ENCODE measurements at places on chromosomes 2 and 18.

GRCh38 chr18:41326311-41326710, 628.7 kb upstream of the PIK3C3 start:
- DNase-seq: no peak

DNA sequence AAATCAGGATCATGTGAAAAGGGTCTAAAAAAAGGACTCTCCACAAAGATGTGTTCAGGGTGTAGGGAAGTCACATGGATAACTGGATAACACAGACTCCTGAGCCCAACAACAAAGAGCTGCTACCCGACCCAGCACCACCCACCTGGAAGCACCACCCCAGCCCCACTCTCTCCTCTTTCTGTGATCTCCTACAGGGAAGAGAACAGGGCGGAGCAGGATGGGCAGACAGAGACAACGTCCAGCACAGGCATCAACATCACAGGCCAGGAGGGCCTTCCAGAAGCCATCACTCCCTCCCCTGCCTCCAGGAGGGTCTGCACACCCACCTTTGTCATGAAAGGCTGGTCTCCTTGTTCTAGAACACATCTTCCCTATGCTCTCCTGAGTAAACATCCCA, 1.3 kb upstream of the CIB4 start:
- DNase-seq: no peak

- DNase-seq: no peak
These were observed 33.4 kb upstream of the SERPINB7 start for GRCh38 chr18:63741769-63742168.

DNA sequence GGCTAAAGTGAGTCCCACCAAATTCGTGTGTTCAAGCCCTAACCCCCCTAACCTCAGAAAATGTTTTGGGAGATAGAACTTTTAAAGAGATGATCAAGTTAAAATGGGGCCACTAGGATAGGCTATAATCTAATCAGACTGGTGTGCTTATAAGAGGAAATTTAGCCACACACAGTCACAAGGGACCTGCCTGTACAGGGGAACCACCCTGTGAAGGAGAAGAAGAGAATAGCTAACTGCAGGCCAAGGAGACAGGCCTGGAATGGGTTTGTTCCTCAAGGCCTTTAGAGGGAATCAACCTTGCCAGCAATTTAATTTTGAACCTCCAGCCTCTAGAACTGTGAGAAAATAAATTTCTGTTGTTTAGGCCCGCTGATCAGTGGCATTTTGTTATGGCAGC, 36.0 kb upstream of the TANK start:
- DNase-seq: no peak

GRCh38 chr2:230737791-230738226, 25.2 kb downstream of the CAB39 start:
- no peak for DNase-seq

- no peak for DNase-seq
These were observed 41.2 kb downstream of the CCDC68 start for GRCh38 chr18:54918060-54918459.

- DNase-seq: no peak
These were observed 20.8 kb downstream of the TLK1 start for GRCh38 chr2:171139860-171140259.

GRCh38 chr18:14781671-14782070, 33.7 kb downstream of the ANKRD30B start:
- no peak for DNase-seq

DNA sequence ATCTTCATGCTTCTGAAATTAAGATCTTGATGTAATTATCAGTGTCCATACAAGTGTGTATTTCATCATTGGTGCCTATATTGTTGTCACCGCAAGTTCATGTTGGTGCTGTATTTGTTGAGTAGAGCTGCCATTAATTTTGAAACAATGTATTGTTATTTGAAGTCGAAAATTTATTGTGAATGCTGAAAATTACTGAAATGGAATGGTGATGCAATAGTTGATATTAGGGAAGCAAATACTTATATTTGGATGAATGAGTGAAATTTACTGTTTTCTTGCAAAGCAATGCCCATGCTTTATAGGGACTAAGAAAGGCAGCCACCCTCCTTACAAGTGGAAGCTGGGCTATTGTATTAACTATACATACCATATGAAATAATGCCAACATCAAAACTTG, 41.6 kb downstream of the SERPINB8 start:
- no peak for DNase-seq

GRCh38 chr2:5236249-5236648, 455.9 kb upstream of the SOX11 start:
- DNase-seq: no peak

DNA sequence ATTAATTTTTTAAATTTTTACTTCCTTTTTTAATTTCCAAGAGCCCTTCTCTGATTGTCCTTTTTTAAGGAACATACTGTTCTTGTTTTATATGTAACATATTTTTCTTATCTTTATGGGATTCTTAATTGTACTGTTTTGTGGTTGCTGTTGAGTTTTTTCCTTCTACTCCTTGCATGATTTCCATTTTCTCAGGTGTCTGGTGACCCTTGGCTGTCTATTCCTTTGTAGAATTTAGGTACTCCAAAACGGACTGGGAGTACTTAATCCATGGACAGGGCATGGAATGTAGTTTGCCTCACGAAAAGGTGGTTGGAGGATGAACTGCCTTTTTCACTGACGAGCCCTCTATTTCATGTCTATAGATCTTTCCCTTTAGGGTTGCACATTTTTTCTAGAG, 26.6 kb downstream of the TWSG1 start:
- DNase-seq: no peak

DNA sequence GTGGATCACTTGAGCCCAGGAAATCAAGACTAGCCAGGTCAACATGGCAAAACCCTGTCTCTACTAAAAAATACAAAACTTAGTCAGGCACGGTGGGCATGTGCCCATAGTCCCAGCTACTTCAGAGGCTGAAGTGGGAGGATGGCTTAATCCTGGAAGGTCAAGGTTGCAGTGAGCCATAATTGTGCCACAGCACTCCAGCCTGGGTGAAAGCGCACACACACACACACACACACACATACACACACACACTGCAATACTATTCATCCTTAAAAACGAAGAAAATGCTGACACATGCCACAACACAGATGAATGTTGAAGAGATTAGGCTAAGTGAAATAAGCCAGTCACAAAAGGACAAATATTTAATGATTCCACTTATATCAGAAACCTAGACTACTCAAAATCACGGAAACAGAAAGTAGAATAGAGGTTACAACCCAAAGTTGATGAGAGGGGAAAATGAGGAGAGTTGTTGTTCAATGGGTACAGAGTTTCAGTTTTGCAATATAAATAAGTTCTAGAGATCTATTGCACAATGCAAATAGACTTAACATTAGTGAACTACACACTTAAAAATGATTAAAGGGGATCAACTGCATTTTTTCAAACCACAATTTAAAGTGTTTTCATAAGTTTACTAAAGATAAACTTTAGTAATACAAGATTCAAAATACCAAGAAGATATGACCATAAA, 114.5 kb downstream of the USP34 start:
- no peak for DNase-seq

DNA sequence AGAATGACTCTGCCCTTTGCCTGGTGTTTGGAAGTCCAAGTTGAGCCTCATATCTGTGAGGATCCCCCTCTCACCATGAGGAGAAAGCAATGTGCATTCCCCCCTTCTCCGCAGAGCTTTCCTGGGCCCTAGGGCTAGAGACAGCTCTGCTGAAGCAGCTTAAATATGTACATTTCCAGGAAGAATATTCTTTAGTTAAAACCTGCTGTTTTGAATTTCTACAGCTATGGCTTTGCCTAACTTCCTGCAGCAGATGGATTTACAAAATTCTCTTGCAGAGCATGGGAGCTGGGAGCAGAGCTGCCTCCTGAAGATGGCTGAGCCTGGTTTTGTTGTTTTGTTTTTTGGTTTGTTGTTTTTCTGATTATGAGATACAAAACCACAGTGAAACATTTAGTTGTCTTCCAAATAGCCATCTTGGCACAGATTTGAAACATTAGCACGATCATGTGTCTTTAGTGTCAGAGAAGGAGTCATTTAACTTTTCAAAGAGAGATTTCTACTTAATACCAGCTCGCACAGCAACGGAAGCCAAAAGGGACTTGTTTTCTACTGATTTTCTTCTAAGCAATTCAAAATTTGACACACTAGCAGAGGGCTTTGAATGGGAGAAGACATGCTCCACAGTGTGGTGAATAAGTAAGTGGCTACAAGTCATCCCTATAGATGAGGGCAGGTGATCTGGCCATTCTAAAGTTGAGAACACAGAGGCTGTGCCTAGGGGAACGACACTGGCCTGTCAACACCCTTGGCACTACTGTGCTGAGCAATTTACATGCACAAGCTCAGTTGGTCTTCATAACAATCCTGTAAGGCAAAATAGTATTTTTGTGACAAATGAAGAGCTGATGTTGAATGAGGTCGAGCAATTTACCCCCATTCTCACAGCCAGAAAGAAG, 222.6 kb downstream of the MREG start:
- no peak for DNase-seq

- no peak for DNase-seq
These were observed 379.6 kb downstream of the FBXO15 start for GRCh38 chr18:73768043-73768442.

- DNase-seq: no peak
These were observed 29.4 kb upstream of the RTTN start for GRCh38 chr18:70234667-70235459.

GRCh38 chr18:69780851-69781250, 166.8 kb downstream of the CD226 start:
- DNase-seq: no peak

- DNase-seq: no peak
These were observed 63.4 kb upstream of the ADAM23 start for GRCh38 chr2:206379886-206380285.

- no peak for DNase-seq
These were observed 76.9 kb upstream of the RIT2 start for GRCh38 chr18:43192408-43192807.

DNA sequence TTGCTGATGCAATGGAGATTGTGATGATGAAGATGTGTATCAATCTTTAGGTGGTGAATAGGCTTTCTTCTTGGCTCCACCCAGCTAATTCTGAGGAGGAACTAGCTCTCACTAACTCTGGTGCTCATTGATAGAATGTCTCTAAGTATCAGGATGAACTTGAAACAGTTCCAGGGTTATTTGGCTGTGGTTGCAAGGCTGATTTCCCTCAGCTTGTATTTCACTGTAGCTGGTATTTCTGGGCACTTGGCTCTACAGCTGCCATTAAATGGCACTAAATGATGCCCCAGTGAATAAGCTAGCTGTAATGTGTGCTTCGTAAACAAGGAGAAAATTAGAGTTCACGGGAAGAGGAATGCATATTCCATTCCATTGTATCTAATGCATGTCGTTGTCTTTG, 241.2 kb downstream of the RPIA start:
- DNase-seq: no peak

- DNase-seq: peak; percentile 19
These were observed 158.5 kb upstream of the SH3BP4 start for GRCh38 chr2:234793212-234793785.

DNA sequence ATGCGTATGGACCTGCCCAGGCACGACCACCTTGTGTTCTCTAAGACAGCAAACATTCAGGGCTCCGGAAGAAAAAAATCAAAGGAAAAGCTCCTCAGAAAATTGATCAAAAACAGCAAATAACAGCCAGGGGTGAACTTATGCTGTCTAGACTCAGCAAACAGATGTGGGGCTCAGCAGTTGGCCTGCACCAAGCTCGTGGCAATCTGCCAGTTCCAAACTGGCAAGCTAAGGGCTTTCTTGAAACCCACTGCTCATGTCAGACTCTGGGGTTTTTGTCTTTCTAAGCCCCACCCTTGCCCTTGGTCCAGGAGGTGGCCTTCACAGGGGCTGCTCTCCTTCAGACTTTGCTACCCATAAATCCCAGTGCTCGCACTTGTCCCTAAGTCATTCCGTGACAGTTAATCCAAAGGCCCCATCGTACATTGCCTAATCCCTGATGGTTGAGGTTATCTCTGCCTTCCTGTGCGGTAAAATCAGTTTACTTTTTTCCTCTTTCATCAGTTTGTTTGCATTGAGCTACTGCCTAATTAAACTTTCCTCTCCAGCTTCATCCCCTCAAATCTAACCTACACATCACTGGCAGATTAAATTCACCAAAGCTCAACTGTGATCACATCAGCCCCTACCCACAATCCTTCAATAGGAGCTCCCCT, 408.0 kb downstream of the LRATD1 start:
- DNase-seq: no peak

DNA sequence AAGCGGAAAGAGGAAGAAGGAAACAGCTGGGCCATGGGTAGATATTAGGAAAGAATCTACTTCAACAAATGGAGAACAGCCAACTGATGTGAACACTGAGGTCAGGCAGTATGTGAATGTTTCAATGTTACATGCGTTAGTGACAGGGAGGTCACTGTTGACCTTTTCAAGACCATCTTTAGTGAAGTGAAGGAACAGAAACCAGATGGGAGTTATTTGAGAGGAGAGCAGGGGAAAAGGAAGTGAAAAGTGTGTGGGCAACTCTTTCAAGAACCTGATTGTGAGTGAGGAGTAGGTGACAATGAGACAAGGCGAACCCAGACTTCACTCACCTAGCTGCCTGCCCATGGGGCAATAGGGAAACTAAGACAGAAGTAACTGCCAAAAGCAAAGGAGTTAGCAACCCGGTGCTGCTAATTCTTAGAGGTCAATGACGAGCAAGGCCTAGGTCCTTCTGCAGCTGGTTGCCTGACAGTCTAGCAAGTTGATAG, 67.0 kb downstream of the SP3 start:
- no peak for DNase-seq

DNA sequence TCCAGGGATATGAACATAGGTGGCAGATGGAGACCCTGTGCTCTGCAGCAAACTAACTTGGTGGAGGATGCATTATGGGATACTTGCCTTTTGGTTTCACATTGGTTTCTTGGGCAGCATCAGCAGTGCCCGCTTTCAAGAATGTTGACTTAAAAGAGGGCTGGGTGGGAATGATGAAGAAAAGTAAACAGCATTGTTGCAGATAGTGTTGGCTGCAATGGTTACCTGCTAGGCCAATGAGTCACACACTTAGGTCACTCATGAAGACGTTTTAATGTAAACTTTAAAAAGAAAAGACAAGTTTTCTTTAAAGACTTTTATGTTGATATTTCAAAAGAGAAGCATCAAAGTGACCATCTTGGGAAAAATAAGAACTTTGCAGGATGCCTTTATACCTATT, 26.1 kb upstream of the FAM237A start:
- no peak for DNase-seq

- no peak for DNase-seq
These were observed 42.7 kb downstream of the MAP3K20 start for GRCh38 chr2:173118395-173118794.

GRCh38 chr2:15845294-15845693, 95.1 kb upstream of the MYCN start:
- no peak for DNase-seq

DNA sequence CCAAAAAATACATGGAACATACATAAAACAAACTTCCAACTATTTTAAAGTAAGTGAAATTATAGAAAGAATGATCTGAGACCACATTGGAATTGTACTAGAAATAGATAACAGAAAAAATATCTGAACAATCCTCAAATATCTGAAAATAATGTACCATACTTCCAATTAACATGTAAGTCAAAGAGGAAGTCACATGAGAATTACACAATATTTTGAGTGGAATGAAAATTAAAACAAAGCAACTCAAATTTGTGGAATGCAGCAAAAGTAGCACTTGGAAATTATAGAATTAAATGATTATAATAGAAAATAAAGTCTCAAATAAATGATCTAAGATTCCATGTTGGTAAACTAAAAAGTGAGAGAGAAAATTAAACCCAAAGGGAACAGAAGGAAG, 38.3 kb upstream of the CTIF start:
- DNase-seq: no peak

Measured in WERI-Rb-1 (cell line).